Smooth muscle cell of the umbilical artery (primary cell): ENCODE measurements at places on chromosomes 5 and 9. TPM values are rescaled to one million over a fixed set of nuclear protein-coding genes. Genes with fewer than 3 reads are reported as not detected.

BSPRY gene
- not detected in 2 replicates for total RNA-seq

EPB41L4B gene
- total RNA-seq = 0.09 TPM in 1 of 2 replicates, not detected in the other

PCDHAC2 gene
- total RNA-seq = 0.30 and 0.32 TPM in 2 replicates

NXNL2 gene
- 0.89 and 0.97 TPM in 2 replicates for total RNA-seq

GABRG2 gene
- not detected in 2 replicates for total RNA-seq

OR2S2 gene
- total RNA-seq = not detected in 2 replicates

INSL4 gene
- total RNA-seq = not detected in 2 replicates

MARCOL gene
- not detected in 2 replicates for total RNA-seq

SLC45A2 gene
- total RNA-seq = under 0.01 TPM in 1 of 2 replicates, not detected in the other

SPATA31C1 gene
- not detected in 2 replicates for total RNA-seq

SHB gene
- total RNA-seq = 25.5 and 35.4 TPM in 2 replicates

MRPS2 gene
- total RNA-seq = 5.3 and 11.6 TPM in 2 replicates

PCDHA10 gene
- total RNA-seq = 0.23 and 0.59 TPM in 2 replicates

RASEF gene
- 0.28 and 0.59 TPM in 2 replicates for total RNA-seq
